Hematopoietic multipotent progenitor cell (in vitro differentiated cells): ENCODE measurements at places on chromosomes 6 and 20. TPM values are rescaled to one million over a fixed set of nuclear protein-coding genes. Genes with fewer than 3 reads are reported as not detected.

Gene TEAD3
- total RNA-seq = 0.54 TPM

Gene ZC2HC1B
- total RNA-seq = not detected

Gene LY6G6C
- total RNA-seq = 0.54 TPM

Gene ULBP2
- 0.27 TPM for total RNA-seq

Gene CDK19
- total RNA-seq = 13.5 TPM

Gene RAD21L1
- not detected for total RNA-seq

Gene CDH4
- total RNA-seq = 8.6 TPM

Gene SMOC2
- total RNA-seq = under 0.01 TPM

Gene ZBTB46
- 36.4 TPM for total RNA-seq

Gene OR2H1
- total RNA-seq = not detected

Gene HLA-DRB5
- 6.5 TPM for total RNA-seq

Gene SUMO4
- 4.3 TPM for total RNA-seq

Gene TGIF2
- total RNA-seq = 47.4 TPM

Gene CST1
- total RNA-seq = not detected

Gene SYTL3
- 6.5 TPM for total RNA-seq

Gene SLC22A23
- total RNA-seq = 0.81 TPM

Gene UNC5CL
- 1.3 TPM for total RNA-seq

Gene SLC26A8
- total RNA-seq = 0.27 TPM

Gene CD109
- total RNA-seq = 22.1 TPM

Gene RIPK1
- total RNA-seq = 13.5 TPM

Gene TMEM74B
- total RNA-seq = 0.27 TPM

Gene LAMA2
- total RNA-seq = not detected

Gene TRAPPC3L
- not detected for total RNA-seq

Gene RBPJL
- total RNA-seq = not detected

Gene NRSN1
- not detected for total RNA-seq

Gene LATS1
- 24.5 TPM for total RNA-seq

Gene CYP21A2
- total RNA-seq = 0.27 TPM

Gene ACOT8
- 58.7 TPM for total RNA-seq

Gene BPIFB1
- total RNA-seq = not detected

Gene ADGRG6
- 57.1 TPM for total RNA-seq

Gene PRRT1
- total RNA-seq = 0.27 TPM

Gene PRDM13
- not detected for total RNA-seq

Gene BHLHE23
- total RNA-seq = 1.3 TPM

Gene GSTA4
- total RNA-seq = 1.9 TPM

Gene PTPRK
- total RNA-seq = 0.81 TPM

Gene PTCRA
- total RNA-seq = under 0.01 TPM

Gene C20orf141
- not detected for total RNA-seq

Gene RUNX2
- total RNA-seq = 26.1 TPM

Gene TREM2
- total RNA-seq = not detected

Gene CLDN20
- not detected for total RNA-seq

Gene C6orf89
- total RNA-seq = 19.7 TPM

Gene BTNL2
- not detected for total RNA-seq

Gene KCNK17
- total RNA-seq = 18.0 TPM

Gene SLC22A2
- not detected for total RNA-seq

Gene RPP21
- total RNA-seq = 32.6 TPM

Gene COL12A1
- total RNA-seq = under 0.01 TPM

Gene LRRC1
- 4.8 TPM for total RNA-seq

Gene IER3
- 4.3 TPM for total RNA-seq

Gene ECT2L
- not detected for total RNA-seq

Gene CST9
- not detected for total RNA-seq

Gene CCND3
- total RNA-seq = 141 TPM

Gene ANGPT4
- total RNA-seq = not detected

Gene ELOVL2
- not detected for total RNA-seq

Gene FAM209B
- not detected for total RNA-seq

Gene SNAP91
- not detected for total RNA-seq

Gene GLP1R
- total RNA-seq = not detected

Gene BPIFB4
- not detected for total RNA-seq

Gene ADGB
- total RNA-seq = under 0.01 TPM

Gene ZSCAN23
- total RNA-seq = 2.2 TPM

Gene TFAP2C
- under 0.01 TPM for total RNA-seq
